Kasumi-1 (cell line): ENCODE measurements at places on chromosomes 1 and 21.

- DNase-seq, result peak; percentile 96
Observed at GRCh38 chr1:181033799-181034451, at the start of gene MR1. TSS of gene MR1 (plus strand) at chr1:181033983. CDS start at chr1:181034008, 25 bp downstream.

DNA sequence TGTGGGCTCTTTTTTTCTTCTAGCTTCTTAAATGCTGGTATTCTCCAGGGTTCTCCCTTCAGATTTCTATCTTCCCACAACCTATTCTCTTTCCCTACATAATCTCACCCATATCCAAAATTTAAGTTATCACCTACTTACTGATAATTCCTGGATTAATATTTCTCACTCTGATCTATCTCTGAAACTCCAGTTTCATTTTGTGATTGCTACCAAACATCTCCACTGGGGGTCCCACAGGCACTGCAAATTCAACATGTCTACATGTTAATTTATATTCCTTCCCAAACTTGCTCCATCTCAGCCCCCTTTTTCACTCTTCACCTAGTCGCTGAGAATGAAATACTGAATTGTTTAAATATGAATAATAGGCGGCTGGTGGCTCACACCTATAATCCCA is 9.9 kb upstream of the C1orf141 start:
- peak; percentile 37 for DNase-seq

- DNase-seq, result no peak
Observed at GRCh38 chr1:219123036-219123435, 50.6 kb upstream of the LYPLAL1 start.

- peak; percentile 17 for DNase-seq
Observed at GRCh38 chr1:85274969-85275453, 1.4 kb downstream of the BCL10 start.

DNA sequence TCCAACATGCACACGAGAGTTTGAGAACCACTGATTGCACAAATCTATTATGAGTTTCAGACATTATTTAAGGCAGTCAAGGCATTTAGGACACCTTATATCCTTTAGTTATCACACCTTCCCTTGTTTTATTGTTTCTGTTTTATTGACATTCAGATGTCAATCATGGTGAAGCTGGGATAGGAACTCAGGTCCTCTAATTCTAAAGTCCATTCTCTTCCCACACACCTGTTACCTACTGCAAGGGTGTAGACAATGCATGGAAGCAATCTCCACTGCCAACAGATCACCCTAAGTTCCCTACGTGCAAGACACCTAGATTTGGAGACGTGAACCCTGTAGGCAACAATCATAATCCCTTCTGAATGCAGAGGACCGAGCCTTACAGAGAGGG is 2.6 kb downstream of the IGSF3 start:
- no peak for DNase-seq

GRCh38 chr1:206662396-206663092 is 22.2 kb upstream of the MAPKAPK2 start:
- no peak for DNase-seq

DNA sequence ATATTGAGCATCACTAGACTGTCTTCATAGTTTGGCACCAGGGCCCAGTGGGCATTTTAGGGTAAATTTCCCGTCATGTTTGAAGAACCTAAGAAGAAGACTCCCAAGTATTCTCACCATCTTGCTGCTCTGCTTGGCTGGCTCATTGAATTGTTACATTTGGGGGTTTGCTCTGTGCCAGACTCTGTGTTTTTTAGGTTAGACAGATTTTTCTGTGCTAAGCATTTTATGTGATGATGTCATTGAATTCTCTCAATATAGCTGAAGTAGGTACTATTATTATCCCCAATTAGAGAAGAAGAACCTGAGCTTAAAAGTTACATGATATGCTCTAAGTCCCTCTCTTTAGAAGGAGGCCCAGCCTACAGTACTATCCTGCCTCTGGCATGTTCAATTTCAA is 28.0 kb upstream of the DNASE2B start:
- no peak for DNase-seq

- no peak for DNase-seq
Observed at GRCh38 chr1:211371406-211372105, 44.9 kb downstream of the TRAF5 start.

DNA sequence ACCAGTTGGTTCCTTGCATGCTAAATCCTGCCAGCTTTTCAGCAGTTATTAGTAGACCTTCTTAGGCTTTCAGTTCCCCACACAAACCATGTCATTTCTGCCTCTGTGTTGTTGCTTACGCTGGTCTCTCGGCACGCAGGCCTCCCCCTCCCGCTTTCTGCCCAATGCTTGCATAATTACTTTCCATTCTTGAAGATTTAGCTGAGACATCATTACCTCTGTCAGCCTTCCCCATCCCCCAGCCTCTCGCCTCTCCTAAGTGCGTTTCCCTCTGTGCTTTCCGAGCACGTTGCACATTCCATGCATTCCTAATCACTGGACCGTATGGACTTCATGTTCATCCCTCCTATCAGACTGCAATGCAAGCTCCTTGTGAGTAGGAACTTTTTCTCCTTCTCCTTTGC is 26.8 kb downstream of the TSHB start:
- DNase-seq, result no peak

- DNase-seq, result no peak
Observed at GRCh38 chr1:214107322-214108096, 119.7 kb downstream of the PROX1 start.

DNA sequence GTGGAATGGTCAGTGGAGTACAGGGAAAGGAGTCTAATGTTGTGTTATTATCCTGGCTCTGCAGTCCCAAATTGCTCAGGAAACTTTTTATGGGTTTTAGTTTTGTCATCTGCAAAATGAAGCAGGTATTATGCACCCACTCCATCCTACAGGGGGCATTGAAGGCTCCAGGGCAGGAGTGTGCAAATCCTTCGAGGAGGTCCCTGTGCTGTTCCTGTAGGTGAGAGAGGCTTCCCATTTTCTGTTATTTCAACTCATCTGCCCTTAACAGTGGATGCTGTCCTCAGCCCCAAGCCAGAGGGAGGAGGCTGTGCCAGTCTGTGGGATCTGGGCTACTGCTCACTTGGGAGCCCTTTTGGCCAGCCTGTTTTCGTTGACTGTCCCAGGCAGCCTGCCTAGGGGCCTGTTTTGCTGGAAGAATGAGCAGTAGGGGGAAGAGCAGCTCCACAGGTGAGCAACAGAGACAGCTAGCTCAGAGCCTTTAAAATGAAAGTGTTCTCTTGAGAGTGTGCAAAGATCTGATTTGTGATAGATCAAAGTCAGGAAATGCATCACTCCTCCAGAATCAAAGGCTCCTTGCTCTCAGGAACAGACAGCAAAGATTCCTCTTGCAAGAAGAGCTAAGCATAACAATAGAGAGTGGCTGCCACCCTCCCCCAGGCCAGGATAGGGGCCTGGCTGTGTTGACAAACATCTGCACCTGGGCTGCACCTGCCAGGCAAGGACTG is 317.6 kb upstream of the PROX1 start:
- no peak for DNase-seq

GRCh38 chr1:34303218-34303617 is 126.5 kb downstream of the C1orf94 start:
- DNase-seq, result no peak

DNA sequence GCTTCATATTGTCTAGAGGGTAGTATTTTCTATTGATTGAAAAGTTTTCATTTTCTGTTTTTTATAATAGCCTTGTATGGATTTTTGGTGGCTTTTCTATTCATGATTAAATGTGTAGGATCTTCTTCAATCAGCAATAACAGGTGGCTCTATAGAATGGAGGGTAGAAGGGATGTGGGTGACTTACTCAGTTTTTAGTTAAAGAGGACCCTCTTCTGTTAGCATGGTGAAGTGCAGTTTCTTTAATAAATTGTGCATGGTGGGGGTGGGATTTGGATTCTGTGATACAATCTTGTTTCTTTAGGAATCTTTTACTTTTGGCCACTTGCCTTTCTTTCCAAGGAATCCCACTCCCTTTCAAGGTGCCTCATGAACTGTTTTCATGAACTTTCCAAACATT is 64.7 kb downstream of the SLC35A3 start:
- peak; percentile 84 for DNase-seq

GRCh38 chr1:156741481-156741983 is 644 bp upstream of the MRPL24 start:
- DNase-seq, result no peak

DNA sequence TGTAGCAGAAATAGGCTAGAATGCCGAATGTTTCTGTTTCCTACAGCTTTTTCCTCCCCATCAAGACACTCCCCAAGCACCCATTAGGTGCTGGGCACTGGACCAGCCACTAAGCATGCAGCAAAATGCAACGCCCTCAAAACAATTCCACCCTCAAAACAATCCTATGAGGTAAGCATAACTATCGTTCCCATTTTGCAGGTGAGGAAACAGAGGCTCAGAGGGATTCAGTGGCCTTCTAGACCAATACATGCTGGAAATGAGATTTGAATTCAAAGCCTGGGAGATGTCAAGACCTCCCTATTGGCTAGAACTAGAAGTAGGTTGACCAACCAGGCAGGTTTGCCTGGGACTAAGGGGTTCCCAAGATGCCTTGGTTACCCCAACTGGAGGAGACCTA is 10.2 kb upstream of the ALDH4A1 start:
- DNase-seq, result no peak

- no peak for DNase-seq
Observed at GRCh38 chr1:208108213-208108608, 136.0 kb downstream of the PLXNA2 start.

- DNase-seq, result no peak
Observed at GRCh38 chr1:246843876-246844275, 87.9 kb downstream of the AHCTF1 start.

- no peak for DNase-seq
Observed at GRCh38 chr1:226609836-226610455, 61.4 kb downstream of the STUM start.

GRCh38 chr1:45687754-45688740 is at the start of gene TMEM69:
TSS of gene TMEM69 (plus strand) at chr1:45688181. CDS start at chr1:45691069, 2,888 bp downstream.
- peak; percentile 94 for DNase-seq

- no peak for DNase-seq
Observed at GRCh38 chr1:234565132-234565531, 44.8 kb downstream of the IRF2BP2 start.

- DNase-seq, result peak; percentile 87
Observed at GRCh38 chr1:174262349-174263241, 103.3 kb downstream of the RABGAP1L start.

- DNase-seq, result no peak
Observed at GRCh38 chr21:28436286-28436932, 556.3 kb downstream of the LTN1 start.

DNA sequence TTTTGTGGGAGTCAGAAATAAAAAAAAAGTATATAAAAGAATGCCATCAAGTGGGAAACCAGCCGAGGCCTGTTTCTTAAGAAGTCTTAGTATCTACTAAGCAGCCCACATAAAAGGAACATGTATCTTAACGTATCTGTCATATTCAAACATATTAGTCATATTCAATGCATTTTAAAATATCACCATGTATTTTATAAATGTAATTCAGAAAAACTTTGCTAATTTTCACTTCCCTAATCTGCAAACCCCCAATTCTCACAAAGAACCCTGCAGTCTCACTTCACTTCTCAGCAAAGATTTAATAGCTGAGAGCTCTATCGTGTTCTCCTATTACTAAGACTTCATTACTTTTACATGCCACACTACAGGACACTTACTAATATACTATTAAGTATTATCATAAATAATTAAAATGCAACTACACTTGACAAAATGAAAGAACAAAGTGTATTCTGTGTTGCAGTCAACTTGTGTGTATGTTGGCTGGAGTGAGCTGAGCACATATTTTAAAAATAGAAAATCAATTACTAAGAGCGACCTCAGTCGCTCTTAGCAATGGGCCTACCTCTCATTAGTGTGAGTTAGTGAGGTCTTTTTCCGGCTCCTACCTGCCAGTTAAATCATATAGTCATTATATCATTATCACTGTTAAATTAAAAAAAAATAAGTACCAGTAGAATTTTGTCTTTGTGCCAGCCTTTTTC is 484.3 kb downstream of the LMO4 start:
- DNase-seq, result no peak
